ENCODE measurements at places on chromosomes 3 and 15.

DNA sequence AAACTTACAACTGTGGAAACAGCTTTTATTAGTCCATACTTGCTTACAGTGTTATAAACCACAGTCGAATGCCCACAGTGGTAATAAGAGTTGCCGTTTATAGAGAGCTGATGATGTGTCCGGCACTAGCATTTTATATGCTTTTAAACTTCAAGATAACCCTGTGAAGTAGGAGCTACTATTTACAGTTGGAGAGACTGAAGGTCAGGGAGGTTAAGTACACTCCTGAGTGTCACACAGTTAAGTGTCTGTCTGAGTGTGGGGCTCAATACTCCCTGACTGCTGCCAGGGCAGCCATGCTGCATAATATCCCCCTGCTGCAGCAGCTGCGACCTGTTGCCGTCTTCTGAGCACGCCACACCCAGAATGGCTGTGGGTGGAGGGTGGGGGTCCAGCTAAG, 89.9 kb upstream of the TNFAIP8L3 start:
- DNase-seq, result no peak

- no peak for DNase-seq
These were observed 225.6 kb upstream of the UBE2E1 start for GRCh38 chr3:23580096-23580713.

DNA sequence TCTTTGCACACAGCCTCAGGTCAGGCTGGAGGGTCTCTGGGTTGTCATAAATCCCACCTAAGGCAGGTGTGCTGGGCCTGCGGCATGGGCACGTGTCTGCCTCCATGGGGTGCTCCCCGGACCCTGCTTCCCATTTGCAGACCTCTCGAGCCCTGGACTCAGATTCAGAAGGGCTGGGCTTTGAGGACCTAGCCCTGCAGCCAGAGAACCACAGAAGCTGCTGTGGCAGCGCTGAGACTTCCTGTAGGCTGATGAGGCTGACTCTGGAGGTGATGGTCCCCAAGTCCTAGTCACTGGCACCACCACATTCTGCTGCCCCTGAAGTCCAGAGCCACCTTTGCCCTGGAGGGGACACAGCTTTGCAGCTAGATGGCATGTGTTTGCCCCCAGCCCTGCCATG, 156.4 kb downstream of the LRRC28 start:
- no peak for DNase-seq

DNA sequence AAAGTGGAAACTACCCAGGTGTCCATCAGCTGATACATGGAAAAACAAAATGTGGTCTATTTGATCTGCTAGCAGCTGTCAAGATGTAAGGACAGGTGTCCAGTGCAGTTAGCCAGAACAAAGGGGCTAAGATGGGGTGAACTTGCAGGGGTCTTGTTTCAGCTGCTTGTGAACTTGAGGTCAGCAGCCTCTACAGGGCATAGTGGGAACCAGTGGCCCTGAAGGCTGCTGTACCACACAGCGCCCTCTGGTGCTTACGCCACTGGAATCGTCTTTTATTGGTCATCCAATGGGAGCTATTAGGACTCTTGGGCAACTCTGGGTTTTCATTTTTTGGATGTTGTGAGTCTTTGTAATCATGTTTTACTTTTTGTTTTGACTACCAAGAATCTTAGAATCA, 62.2 kb upstream of the CTSH start:
- DNase-seq, result no peak

DNA sequence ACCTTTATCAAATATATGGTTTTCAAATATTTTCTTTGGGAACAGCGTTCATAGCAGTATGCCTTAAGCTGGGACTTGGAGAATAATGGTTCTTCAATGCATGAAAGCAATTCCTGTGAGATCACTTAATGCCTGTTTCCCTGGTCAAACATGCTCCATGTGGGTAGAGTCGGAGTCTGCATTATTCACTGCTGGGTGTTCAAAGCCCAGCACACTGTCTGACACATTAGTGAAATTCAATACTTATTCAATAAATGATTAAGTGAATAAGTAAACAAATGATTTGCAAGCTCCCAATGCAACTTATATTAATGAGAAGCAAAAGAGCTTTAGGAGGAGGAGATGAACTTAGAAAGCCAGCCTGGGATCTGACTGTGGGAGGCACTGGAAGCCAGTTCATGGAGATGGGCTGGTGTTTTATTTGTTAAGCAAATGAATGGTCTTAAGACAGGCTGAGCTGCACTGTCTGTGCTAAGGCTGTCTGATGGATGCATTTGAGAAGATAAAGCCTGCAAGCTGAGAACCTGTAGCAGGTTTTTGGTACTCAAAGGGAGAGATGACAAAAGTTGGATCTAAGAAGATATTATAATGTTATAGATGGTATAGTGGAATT, 490.8 kb downstream of the MCTP2 start:
- DNase-seq, result no peak

- no peak for DNase-seq
These were observed 91.5 kb upstream of the MEF2A start for GRCh38 chr15:99473981-99474906.

DNA sequence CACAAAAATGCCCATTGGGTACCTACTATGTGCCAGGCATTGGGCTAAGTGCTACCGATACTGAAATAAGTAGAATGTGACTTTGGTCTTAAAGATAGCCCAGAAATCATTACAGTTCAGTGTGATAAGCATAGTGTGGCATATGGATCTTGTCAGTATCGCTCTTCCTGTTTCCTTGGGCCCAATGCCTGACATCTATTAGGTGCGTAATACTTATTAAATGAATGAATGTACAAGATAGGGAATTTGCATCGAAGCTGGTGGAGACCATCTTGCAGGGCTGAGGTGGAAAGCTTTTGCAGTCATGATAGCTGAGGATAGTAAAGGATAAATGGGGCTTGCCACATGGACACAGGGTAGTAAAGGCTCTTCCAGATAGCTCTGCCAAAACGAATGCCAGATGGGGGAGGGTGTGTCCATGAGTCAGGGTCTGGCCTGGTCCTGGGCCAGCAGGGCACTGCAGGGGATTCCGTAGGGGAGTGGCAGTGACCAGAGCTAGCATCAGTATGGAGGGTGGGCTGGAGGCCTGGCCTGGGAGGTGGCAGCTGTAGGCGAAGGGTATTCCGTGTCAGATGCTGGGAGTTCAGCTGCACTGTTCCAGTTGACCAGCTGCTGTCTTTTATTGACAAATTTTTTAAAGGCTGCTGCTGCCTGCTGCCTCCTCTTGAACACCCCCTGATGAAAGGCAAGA, 23.5 kb downstream of the TSEN2 start:
- no peak for DNase-seq

- no peak for DNase-seq
These were observed 785 bp downstream of the MFSD1 start for GRCh38 chr3:158802409-158803268.

DNA sequence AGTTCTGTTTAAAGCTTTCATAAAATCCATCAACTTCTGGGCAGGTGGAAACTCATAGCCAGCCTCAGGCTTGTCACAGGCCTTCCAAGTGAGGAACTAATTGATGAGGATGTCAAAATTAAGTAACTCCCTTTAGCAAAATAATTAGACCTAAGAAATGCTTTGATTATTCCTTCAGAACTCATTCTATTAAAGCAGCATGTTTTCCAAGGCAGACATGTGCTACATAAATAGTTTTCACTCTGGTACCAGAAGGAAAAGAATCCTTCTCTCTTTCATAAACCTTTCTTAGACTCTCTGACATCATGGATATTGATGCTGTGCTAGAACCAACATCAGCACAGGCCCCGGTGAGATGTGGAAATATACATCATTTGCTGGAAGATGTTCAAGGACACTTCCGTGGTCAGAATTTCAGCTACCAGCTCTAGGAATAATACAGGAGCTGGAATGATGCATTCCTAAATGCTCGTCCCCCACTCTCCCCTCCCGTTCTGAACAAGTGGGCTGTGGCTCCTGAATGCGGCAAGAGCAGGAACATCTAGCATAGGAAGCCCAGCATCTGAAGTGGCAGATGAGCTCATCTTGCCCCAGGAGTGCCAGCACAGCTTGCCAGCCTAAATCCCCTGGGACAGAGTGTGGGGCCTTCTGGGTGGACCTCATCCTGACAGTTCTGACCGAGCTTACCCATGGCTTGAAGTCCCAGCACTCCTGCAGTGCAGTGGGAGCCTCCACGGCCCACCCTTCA, 82.4 kb downstream of the WWTR1 start:
- DNase-seq, result no peak

GRCh38 chr3:133196527-133196926, 158.3 kb downstream of the TMEM108 start:
- DNase-seq, result no peak

- DNase-seq, result no peak
These were observed 25.8 kb upstream of the ST3GAL6 start for GRCh38 chr3:98737301-98737700.

- DNase-seq, result no peak
These were observed 172.8 kb downstream of the KLF13 start for GRCh38 chr15:31499236-31499952.

- no peak for DNase-seq
These were observed 34.9 kb upstream of the POU1F1 start for GRCh38 chr3:87311309-87311708.

- no peak for DNase-seq
These were observed 2.4 kb downstream of the GCHFR start for GRCh38 chr15:40766194-40766815.

DNA sequence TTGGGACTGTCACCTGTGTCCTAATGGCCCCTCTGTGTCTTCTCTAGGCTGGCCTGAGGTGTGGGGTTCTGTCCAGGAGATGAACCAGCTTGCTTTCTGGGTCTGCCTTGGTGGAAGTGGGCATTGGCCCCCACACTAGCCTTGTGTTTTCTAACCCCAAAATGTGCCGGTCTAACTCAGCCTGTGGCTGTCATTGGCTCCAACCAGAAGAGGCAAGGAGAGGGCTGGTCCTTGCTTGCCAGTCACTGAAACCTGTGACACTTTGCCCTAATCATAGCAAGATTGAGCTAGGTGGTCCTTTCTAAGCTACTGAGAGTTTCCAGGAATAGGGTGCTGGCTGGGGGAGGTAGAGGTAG, 2.2 kb downstream of the C15orf39 start:
- DNase-seq, result no peak

DNA sequence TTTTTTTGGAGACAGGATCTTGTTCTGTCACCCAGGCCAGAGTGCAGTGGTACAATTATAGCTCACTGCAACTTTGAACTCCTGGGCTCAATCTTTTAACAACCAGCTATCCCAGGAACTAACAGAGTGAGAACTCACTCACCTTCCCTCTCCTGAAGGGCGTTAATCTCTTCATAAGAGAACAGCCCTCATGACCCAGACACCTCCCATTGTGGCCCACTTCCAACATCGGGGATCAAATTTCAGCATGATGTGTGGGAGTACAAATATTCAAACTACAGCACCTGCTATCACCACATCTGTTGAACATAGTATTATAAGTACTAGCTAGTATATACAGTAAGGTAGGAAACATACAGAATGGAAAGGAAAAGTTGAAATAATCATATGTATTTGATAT, 132.5 kb downstream of the DOCK3 start:
- no peak for DNase-seq

DNA sequence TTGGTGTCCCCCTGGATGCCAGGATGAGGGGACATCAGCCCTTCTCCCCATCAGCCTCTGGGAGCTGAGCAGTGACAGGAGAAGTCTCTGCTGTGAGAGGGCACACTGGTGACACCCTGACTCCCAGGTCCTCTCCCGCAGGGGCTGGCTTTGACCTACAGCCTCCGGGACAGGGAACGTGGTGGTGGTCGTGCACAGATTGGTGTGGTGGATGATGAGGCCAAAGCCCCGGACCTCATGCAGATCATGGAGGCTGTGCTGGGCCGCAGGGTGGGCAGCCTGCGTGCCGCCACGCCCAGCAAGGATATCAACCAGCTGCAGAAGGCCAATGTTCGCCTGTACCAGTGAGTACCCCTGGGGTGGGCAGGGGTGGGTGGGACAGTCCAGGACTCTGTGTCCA, 6.8 kb downstream of the VILL start:
- DNase-seq, result no peak

GRCh38 chr3:114538211-114538610, 244.4 kb downstream of the TIGIT start:
- DNase-seq, result no peak

GRCh38 chr3:112979244-112979832, 4.4 kb upstream of the CD200R1 start:
- no peak for DNase-seq

- DNase-seq, result no peak
These were observed 9.8 kb downstream of the SEMA6D start for GRCh38 chr15:47727137-47727536.

- DNase-seq, result no peak
These were observed 27.3 kb upstream of the NMB start for GRCh38 chr15:84685304-84685703.

GRCh38 chr3:3552761-3553160, 246.5 kb upstream of the LRRN1 start:
- no peak for DNase-seq

GRCh38 chr3:113064183-113064582, 73.4 kb downstream of the GTPBP8 start:
- no peak for DNase-seq
